ENCODE measurements at places on chromosomes 7 and 10.

GRCh38 chr7:154353355-154353767 lies 301.2 kb downstream of the DPP6 start:
- no peak for DNase-seq

GRCh38 chr7:41758321-41758720 lies 55.4 kb upstream of the INHBA start:
- no peak for DNase-seq

DNA sequence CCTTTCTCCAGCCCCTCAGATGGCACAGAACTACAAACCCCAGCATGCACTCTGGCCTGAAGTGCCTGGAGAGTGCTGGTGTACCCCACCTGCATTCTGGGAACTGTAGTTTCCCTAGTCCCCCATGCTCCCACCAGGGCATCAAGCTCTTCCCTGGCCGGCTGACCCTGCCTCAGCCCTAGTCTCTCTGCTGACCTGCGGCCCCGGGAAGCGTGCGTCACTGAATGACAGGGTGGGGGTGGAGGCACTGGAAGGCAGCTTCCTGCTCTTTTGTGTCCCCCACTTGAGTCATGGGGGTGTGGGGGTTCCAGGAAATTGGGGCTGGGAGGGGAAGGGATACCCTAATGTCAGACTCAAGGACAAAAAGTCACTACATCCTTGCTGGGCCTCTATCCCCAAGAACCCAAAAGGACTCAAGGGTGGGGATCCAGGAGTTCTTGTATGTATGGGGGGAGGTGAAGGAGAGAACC lies 2.1 kb downstream of the NOS3 start:
- DNase-seq, result peak; percentile 81

- DNase-seq, result peak; percentile 52
These were observed 652 bp downstream of the PCGF5 start for GRCh38 chr10:91220954-91221675.

- DNase-seq, result peak; percentile 94
These were observed 209.1 kb downstream of the CCSER2 start for GRCh38 chr10:84537447-84537931.

DNA sequence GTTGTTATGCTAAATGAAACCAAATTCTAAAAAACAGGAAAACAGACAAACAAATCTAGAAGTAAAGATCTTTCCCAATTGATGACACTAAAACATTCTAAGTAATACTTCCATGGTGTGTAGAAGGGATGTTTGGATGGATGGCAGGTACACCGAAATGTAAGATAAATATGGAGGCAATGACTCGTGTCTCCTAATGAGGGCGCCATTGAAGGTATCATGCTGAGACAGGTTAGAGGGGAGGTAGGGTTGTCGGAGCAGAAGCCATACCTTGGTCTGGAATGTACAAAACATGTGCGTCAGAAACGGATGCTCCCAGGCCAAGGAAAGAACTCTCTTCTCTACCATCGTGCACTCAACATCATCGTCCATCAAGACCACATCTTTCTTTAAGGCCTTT lies 101.4 kb downstream of the PRKCQ start:
- no peak for DNase-seq

- peak; percentile 3 for DNase-seq
These were observed 145.8 kb downstream of the NSUN6 start for GRCh38 chr10:18505456-18506118.

DNA sequence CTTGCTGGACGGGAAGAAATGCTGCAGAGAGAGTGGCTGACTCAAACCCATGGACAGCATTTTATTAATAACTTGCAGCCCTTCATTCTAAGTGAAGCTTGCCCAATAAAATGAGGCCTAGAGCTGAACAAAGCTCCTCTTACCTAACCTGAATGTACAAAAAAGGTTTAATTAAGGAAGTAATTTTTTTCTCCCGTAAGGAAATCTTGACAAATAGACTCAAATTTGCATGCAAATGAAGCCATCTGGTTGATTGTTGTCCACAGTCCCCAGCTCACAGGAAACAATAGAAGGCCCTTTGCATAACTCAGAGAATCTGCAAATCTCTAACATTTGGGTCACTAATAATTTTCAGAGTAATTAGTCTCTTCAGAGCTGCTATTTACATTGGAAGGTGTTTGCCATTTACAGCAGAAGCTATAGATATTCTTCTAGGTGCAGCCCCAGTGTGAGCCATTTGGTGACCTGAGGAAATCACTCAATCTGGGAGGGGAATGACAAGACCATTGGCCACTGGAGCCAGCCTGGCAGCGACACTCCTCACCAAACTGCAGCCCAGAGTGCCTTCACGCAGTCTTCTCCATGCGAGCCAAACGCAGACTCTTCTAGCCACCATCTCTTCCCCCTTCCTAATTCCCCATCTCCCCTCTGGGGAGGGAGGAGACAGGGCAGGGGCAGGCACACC lies 483.0 kb upstream of the C7orf33 start:
- no peak for DNase-seq

- DNase-seq, result no peak
These were observed 18.6 kb downstream of the TECPR1 start for GRCh38 chr7:98233219-98234070.

GRCh38 chr10:76198287-76199035 lies 767.0 kb downstream of the LRMDA start:
- DNase-seq, result no peak

GRCh38 chr7:151875942-151876898 lies 695 bp downstream of the PRKAG2 start:
- peak; percentile 61 for DNase-seq

All from hematopoietic multipotent progenitor cell treated with erythropoietin and hydrocortisone succinate and interleukin-3 and kit ligand, for 6 days (in vitro differentiated cells).